Kasumi-1 (cell line): ENCODE measurements at places on chromosomes 2 and 18.

GRCh38 chr18:76824145-76824676 is 1.9 kb downstream of the ZNF236 start:
- DNase-seq = no peak

GRCh38 chr2:213846856-213847255 is 562.6 kb downstream of the SPAG16 start:
- DNase-seq = no peak

GRCh38 chr2:229407170-229407569 is 136.1 kb upstream of the PID1 start:
- DNase-seq = no peak

GRCh38 chr18:73901566-73901965 is 246.1 kb downstream of the FBXO15 start:
- no peak for DNase-seq

DNA sequence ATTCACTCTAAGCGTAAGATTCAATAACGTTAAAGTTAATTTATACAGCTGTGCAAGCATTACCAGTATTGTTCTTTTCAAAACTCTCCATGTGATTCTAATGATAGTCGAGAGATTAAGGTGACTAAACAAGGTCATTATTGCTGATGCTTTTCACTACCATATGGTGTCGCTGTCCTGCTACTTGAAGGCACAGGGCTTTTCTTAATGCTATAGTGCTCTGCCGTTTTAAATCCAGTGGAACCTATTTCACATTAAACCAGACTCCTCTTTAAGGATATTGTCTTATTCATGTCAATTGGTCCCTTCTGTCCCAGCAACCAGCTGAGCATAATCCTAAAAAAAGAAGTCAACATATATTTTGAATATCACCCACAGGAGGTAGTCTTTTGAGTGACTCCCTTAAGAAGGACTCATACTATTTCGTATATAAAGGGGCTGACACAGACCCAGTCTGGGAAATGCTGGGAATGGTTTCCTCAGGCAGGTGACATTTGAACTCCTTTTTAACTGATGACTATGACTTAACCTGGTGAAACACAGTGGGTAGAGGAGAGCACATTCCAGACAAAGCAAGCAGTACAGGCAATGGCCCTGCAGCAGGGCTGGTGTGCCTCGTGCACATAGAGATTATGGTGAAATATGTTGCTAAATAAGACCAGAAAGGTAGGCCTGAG is 53.9 kb upstream of the CYTIP start:
- DNase-seq = peak; percentile 93
